CD14-positive monocyte (primary cell): ENCODE measurements at places on chromosomes 4 and X.
A peak's percentile ranks its signal among the peaks of the same experiment; 100 is the strongest.

DNA sequence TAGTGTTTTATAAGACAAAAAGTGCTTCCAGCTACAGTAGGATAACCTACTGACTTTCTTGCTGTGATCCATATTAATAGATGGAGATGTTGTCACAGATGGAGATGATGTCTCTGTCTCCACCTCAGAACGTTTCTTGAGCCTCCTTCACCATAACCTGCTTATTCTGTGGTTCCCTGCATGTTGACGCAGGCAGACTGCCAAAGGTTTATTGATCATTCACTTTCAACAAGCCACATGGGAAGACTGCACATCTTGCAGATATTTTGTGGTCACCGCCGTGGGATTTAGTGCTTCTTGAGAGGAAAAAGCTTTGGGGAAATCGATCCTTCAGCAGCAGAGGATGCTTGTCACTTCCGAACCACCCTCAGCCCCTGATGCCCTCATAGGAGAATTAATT, 943.0 kb upstream of the PRKX start:
- H3K27ac ChIP-seq: no peak overlapping the region
- no peaks in the 10 kb centered on the region for H3K27me3 ChIP-seq
- no peaks in the 10 kb centered on the region for H3K36me3 ChIP-seq
- no peaks in the 10 kb centered on the region for H3K4me1 ChIP-seq
- H3K4me3 ChIP-seq: no peak overlapping the region

DNA sequence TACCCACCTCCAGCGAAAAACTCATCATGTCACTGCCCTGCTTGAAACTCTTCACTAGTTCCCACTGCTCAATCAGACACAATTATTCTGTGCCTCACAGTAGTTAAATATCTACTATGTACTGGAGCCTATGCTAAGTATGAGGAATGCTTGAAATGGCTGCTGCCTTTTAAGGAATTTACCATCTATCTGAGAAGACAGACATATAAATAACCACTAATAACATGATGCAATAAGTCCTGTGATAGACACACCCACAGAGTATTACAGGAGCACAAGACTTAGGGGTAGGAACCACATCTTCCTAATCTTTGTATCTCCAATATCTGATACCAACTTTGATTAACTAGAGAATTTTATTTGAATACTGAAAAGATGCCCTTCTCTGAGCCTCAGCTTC, 21.1 kb downstream of the SLC25A53 start:
- DNase-seq: no peak
- H3K27ac ChIP-seq: no peak overlapping the region
- peaks cover 3% of the 10 kb centered on the region for H3K4me1 ChIP-seq
- H3K36me3 ChIP-seq: peaks cover 3% of the 10 kb centered on the region

DNA sequence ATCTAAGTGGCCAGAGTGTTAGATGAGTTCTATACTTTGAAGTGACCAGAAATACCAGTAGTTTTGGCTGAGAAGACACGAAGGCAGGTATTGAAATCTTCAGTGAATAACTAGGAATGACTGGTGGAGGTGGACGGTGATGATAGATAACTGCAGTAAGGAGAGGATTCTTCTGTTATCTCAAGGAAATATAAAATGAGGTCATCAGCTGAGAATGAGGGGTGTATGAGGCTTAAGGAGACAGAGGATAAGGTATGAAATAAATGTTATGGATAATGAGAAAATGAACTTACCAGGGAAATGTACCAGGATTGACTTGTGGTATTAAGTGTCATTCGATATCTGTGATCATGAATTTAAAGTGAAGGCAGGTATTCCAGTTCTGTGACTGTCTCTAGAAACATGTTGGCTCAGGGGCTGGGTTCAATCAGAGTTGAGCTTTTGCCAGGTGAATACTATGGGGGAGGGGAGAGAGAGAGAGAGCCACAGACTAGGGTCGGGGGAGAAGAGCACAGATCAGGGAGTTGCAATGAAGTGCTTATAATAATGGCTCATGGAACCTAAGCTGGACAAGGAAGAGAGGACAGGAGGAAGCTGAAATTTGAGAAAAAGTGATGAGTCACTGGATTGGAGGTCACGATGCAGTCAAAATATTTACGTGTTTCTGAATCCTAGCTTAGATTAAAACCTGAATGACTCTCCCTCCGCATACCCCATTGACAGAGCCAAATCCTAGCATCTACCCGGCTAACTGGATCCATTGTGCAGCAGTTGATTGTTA, 37.5 kb upstream of the BRS3 start:
- no peak overlapping the region for H3K27ac ChIP-seq
- no peaks in the 10 kb centered on the region for H3K36me3 ChIP-seq
- H3K4me1 ChIP-seq: no peaks in the 10 kb centered on the region
- H3K4me3 ChIP-seq: no peak overlapping the region
- no peaks in the 10 kb centered on the region for H3K27me3 ChIP-seq

GRCh38 chrX:104195489-104196084, 29.3 kb downstream of the FAM199X start:
- H3K4me1 ChIP-seq: no peaks in the 10 kb centered on the region
- H3K27ac ChIP-seq: no peak overlapping the region
- peaks cover 35% of the 10 kb centered on the region for H3K36me3 ChIP-seq

DNA sequence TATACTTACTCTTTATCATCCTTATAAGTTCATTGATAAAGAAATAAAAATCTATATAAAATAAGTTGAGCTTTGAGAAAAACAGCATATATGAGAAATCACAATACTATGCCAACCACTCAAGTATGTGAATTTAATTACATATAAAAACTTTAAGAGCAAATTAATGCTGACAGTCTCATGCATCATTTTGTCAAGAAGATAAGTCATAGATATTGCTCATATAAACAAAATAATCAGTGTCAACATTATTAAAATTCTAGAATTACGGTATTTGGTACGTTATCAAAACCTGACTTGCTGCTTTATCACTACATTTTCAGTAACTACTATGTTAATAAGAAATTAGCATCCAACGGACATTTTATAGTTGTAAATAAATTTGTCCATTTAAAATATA, 111.2 kb downstream of the FBXO8 start:
- H3K4me1 ChIP-seq: no peaks in the 10 kb centered on the region
- H3K27me3 ChIP-seq: no peaks in the 10 kb centered on the region
- H3K27ac ChIP-seq: no peak overlapping the region
- no peak for DNase-seq
- no peak overlapping the region for H3K4me3 ChIP-seq

- no peak for DNase-seq
- no peaks in the 10 kb centered on the region for H3K36me3 ChIP-seq
- no peak overlapping the region for H3K27ac ChIP-seq
- H3K27me3 ChIP-seq: peaks cover 6% of the 10 kb centered on the region
Observed at GRCh38 chr4:25788703-25789238, 74.0 kb downstream of the SEL1L3 start.

- no peak overlapping the region for H3K27ac ChIP-seq
- H3K4me3 ChIP-seq: no peak overlapping the region
- H3K36me3 ChIP-seq: no peaks in the 10 kb centered on the region
- no peak for DNase-seq
- H3K27me3 ChIP-seq: no peaks in the 10 kb centered on the region
- no peaks in the 10 kb centered on the region for H3K4me1 ChIP-seq
Observed at GRCh38 chrX:30253257-30253656, 6.3 kb downstream of the MAGEB1 start.

DNA sequence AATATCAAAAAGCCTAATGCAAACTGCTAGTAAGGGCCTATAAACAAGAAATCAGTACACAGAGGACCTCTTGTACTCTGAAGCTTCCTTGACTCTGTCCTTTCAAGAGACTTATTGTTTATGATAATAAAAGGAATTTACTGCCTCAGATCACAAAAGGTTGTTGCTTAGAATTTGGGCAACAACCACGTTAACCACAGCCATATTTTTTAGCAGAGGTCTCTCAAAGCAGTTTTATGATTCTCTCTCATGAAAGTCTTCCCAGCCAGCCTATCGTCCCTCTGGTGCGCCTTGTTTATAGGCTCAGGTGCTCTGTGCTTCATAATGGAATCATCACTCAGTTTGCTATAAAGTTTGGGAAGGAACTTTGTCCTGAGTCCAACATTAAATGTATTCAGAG, 270.6 kb downstream of the RCHY1 start:
- no peak overlapping the region for H3K27ac ChIP-seq
- H3K36me3 ChIP-seq: no peaks in the 10 kb centered on the region
- H3K4me3 ChIP-seq: no peak overlapping the region
- H3K4me1 ChIP-seq: no peaks in the 10 kb centered on the region

GRCh38 chr4:114401483-114401882, 197.1 kb upstream of the UGT8 start:
- H3K36me3 ChIP-seq: no peaks in the 10 kb centered on the region
- H3K27ac ChIP-seq: no peak overlapping the region
- no peak for DNase-seq
- no peaks in the 10 kb centered on the region for H3K4me1 ChIP-seq
- no peaks in the 10 kb centered on the region for H3K27me3 ChIP-seq
- no peak overlapping the region for H3K4me3 ChIP-seq

- no peaks in the 10 kb centered on the region for H3K27me3 ChIP-seq
- DNase-seq: no peak
- H3K4me3 ChIP-seq: no peak overlapping the region
- no peak overlapping the region for H3K27ac ChIP-seq
Observed at GRCh38 chr4:610411-611261, 14.7 kb upstream of the PDE6B start.

- no peak overlapping the region for H3K27ac ChIP-seq
- no peaks in the 10 kb centered on the region for H3K36me3 ChIP-seq
- DNase-seq: no peak
- H3K4me3 ChIP-seq: no peak overlapping the region
- H3K4me1 ChIP-seq: no peaks in the 10 kb centered on the region
Observed at GRCh38 chrX:24117258-24117657, 32.3 kb upstream of the ZFX start.

DNA sequence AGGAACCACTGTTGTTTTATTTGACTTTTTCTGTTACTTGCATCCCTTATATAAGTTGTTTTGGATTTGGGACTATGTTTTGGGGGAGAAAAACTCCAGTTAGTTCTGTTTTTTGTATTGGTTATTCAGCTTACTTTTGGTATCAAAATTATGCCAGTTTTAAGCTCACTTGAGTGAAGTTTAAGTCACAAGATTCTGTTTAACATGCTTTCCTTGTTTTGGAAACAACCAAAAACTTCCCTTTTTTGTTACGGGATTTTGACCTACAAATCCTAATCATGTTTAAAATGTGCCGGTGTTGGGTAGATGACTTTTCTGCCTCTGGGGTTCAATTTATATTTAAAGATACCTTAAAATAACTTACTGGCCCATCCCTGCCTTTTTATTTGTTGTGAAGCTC, 36.0 kb downstream of the CCNI start:
- H3K4me3 ChIP-seq: no peak overlapping the region
- H3K27me3 ChIP-seq: no peaks in the 10 kb centered on the region
- H3K4me1 ChIP-seq: peaks cover 18% of the 10 kb centered on the region
- H3K36me3 ChIP-seq: no peaks in the 10 kb centered on the region

DNA sequence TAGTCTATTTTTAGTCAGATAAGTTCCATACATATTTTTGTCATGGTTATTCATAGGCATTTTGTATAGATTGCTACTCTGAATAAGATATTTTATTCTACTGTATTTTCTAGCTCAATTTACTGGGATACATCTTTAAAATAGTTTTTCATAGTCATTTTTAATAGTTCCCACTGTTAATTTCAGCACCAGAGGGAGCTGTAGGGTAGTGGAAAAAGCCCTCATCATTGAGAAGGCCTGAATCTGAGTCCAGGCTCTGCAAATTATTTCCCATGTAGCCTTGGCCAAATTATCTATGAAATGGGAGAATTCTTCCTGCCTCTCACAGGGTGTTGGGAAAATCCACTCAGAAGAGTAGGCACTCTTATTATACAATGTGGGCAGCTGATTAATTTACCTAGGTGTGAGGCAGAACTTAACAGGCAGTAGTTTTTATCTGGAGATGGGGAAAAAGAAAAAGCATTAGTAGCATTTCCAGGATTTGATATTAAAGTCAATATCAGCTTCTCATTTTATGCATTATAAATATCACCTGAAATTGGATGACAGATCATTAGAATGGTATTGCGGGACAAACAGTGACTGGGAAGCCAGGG, 102.9 kb upstream of the PAQR3 start:
- no peaks in the 10 kb centered on the region for H3K27me3 ChIP-seq
- no peak for DNase-seq
- no peak overlapping the region for H3K4me3 ChIP-seq
- H3K27ac ChIP-seq: no peak overlapping the region
- no peaks in the 10 kb centered on the region for H3K4me1 ChIP-seq

DNA sequence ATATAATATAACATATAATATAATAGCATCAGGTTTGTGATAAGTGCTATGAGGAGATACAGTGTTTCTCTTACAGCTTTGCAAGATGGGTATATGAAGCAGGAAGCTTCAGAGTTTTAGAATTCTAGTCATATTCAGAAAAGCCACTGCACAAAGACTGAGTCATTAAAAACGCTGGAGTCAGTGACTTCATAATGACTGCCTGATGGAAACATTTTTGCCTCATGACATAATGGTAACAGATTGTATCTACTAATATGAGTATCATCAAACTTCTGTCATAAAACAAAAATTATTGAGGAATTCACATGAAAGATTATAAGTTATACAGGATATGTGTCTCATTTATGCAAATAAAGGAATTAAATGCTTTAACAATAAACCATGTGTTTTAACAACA, 46.8 kb downstream of the EPHA5 start:
- no peak overlapping the region for H3K4me3 ChIP-seq
- no peaks in the 10 kb centered on the region for H3K27me3 ChIP-seq
- no peak overlapping the region for H3K27ac ChIP-seq
- H3K36me3 ChIP-seq: no peaks in the 10 kb centered on the region

- no peaks in the 10 kb centered on the region for H3K36me3 ChIP-seq
- no peaks in the 10 kb centered on the region for H3K4me1 ChIP-seq
- H3K4me3 ChIP-seq: no peak overlapping the region
- H3K27ac ChIP-seq: no peak overlapping the region
- no peaks in the 10 kb centered on the region for H3K27me3 ChIP-seq
Observed at GRCh38 chr4:186743261-186743660, 19.6 kb upstream of the FAT1 start.

- no peaks in the 10 kb centered on the region for H3K27me3 ChIP-seq
- no peak overlapping the region for H3K27ac ChIP-seq
- peak overlapping the region; percentile 81 for H3K4me3 ChIP-seq
- DNase-seq: no peak
- H3K4me1 ChIP-seq: peaks cover 26% of the 10 kb centered on the region
Observed at GRCh38 chrX:24466025-24466424, 939 bp downstream of the PDK3 start.
